Activated T-cell treated with anti-CD3 and anti-CD28 coated beads, Interleukin-2, amount 50 U/mL, for 72 hours (primary cell): ENCODE measurements at places on chromosomes 13 and 19.
A peak's percentile ranks its signal among the peaks of the same experiment; 100 is the strongest.

DNA sequence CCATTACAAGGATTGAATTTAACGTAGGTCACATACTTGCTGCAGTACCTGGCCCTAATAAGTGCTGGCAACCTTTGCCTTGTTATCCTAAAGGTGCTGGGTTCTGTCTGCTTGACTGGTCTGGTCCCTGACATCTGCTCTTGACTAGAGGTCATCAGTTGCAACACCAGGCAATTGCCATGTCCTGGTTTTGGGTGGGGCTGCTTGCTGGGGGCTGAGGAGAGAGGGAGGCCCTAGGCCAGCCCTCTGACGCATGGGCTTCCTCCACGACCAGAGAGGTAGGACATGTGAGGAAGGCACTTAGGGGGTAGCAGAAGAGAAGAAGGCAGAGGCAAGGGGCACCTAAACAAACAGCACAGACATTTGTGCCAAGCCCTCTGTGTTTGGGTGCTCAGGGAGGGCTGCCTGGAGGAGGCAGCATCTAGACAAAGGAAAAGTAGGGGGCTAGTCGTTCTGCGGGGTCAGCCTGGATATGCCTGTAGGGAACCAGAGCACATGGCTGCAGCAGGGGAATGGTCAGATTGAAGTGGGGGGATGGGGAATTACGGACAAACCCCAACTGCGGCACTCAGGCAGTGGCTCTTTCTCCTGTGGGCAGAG, 21.7 kb downstream of the VSTM2B start:
- H3K36me3 ChIP-seq: no peaks in the 10 kb centered on the region
- DNase-seq: no peak
- H3K27ac ChIP-seq: peak overlapping the region; percentile 30
- no peak overlapping the region for H3K4me3 ChIP-seq
- peaks cover 27% of the 10 kb centered on the region for H3K27me3 ChIP-seq

DNA sequence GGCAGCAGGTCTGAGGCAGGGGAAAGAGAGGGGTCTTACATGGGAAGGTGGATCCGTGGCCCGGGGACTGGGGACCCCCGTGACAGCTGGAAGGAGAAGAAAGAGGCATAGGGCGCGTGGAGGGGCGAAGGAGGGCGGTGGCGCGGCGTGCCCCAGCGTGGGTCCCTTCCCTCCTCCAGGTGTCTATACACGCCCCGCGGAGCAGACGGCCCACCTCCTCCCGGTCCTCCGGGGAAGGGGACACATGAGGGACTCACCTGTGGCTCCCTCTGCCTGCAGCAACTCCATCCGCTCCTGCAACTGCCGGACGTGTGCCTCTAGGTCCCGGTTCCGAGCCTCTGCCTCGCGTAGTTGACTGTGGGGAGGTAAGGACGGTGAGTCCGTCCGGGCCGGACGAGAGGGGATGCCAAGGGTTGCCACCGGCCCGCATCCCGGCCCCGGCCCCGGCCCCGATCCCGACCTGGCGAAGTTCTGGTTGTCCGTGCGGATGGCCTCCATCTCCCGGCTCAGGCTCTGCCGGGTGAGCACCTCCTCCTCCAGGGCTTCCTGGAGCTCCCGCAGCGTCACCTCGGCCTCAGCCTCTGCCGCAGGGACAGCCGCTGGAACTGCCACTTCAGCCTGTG, 2.4 kb upstream of the SIX5 start:
- H3K27me3 ChIP-seq: peaks cover 4% of the 10 kb centered on the region
- H3K36me3 ChIP-seq: no peaks in the 10 kb centered on the region
- peaks cover 5% of the 10 kb centered on the region for H3K4me1 ChIP-seq
- H3K4me3 ChIP-seq: no peak overlapping the region
- no peak for DNase-seq

DNA sequence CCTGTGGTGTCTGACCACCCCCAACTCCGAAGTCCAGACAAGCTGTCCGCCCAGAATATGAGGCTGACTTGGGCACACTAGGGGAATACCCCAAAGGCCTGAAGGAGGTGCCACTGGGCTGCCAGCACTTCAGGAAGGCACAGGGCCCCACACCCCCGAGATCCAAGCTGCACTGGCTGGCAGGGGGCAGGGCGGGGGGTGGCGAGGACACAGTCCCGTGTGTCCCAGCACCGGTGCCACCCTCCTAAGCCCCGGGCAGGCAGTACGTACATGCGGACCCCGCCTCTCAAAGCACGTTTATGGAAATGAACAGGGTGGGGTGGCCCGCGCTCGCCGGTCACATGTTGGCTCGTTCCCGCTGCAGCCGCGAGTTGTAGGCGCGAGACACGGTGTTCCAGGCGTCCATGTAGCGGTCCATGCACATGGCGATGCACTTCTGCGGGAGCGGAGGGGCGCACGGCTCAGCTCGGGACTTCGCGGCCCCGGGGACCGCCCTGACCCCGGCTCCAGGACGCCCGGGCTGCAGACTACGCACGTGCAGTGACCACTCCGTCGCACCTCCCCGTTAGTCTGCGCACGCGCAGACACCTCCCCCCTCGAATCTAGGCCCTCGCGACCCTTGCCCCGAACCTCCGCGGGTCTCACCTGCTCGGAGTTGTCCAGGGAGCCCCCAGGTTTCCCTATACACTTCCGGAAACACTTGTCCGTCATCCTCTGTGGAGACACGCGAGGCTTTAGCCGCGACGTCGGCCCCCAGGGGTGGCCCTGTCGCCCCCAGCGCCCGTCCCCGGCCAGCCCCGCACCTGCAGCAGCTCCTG, 566 bp downstream of the TIMM13 start:
- peak overlapping the region; percentile 95 for H3K27ac ChIP-seq
- peak; percentile 38 for DNase-seq
- peaks cover 14% of the 10 kb centered on the region for H3K4me1 ChIP-seq
- peak overlapping the region; percentile 93 for H3K4me3 ChIP-seq
- H3K36me3 ChIP-seq: peaks cover 1% of the 10 kb centered on the region
- no peaks in the 10 kb centered on the region for H3K27me3 ChIP-seq

DNA sequence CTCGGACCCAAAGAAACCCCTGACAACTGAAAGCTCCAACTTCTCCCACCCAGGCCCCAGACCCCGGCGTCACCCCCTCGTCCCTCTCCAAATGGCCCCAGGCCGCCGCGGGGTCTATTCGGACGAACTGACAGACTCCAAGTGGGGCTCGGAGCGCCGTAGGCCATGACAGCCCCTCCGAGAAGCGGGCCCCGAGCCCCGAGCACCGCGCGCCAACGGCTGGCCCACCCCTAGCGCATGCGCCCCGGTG, 360 bp downstream of the DDX39A start:
- H3K4me1 ChIP-seq: peaks cover 28% of the 10 kb centered on the region
- peak overlapping the region; percentile 85 for H3K4me3 ChIP-seq
- peak; percentile 90 for DNase-seq
- peak overlapping the region; percentile 97 for H3K27ac ChIP-seq

- H3K4me1 ChIP-seq: peaks cover 26% of the 10 kb centered on the region
- no peak overlapping the region for H3K4me3 ChIP-seq
- DNase-seq: no peak
- peak overlapping the region; percentile 38 for H3K27ac ChIP-seq
- H3K27me3 ChIP-seq: no peaks in the 10 kb centered on the region
Measured at GRCh38 chr13:24605923-24606372, 74.3 kb upstream of the ATP12A start.

DNA sequence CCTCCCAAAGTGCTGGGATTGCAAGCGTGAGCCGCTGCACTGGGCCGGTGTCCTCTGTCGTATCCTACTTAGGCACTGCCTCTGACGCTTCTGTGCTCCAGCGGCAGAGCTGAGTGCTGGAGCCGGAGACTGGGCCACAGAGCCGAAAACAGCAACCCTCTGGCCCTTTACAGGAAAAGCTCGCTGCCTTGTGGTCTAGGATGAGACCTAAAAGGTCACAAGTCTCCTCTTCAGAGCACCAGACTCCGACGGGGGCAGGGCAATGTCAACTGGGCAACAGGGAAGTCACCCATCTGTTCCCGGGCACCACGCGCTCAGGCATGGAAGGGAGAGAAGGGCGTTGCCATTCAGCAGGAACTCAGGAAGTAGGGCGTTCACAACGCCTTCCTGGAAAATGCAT, 91.7 kb downstream of the GADD45B start:
- H3K36me3 ChIP-seq: peaks cover 1% of the 10 kb centered on the region
- no peak overlapping the region for H3K27ac ChIP-seq
- H3K27me3 ChIP-seq: no peaks in the 10 kb centered on the region
- H3K4me3 ChIP-seq: no peak overlapping the region

DNA sequence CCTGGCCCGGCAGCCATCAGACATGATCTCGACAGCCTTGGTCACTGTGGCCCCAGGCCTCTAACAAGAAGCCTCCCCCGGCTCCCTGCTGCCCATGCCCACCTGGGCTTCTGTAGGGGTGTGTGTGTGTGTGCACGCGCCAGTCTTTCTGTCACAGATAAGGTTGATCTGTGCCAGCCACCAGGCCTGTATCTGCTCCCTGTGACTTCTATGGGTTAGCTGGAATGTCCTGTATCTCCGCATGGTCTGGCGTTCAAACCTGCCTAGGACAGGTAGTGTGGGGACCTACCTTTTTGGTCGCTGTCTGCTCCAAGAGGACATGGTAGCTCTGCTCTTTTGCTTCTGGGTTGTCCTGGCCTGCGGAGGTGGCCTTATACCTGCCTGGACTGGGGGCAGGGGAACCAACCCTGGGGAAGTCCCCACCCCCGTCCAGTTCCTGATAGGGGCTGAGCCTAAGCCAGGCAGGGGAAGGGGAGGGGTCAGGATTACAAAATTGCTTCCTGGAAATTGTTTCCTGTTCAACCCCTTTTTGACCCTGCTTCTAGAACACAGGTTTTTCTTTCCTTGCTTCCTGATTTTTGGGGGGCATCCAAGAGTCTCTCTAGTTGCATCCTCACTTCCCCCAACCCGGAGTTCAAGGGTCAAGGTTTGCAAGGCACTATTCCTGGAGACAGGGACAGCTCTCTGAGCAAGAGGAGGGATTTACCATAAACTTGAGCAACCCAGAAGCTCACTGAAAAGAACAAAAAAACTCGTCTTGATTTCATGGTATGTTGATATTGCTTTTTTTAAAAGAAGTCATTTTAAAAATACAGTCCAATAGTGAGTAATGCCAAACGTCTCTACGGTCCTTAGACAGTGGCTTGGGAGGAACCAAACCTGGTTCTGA, at the start of gene LRG1:
TSS of gene LRG1 (minus strand) at position 344 of the 889 bp plus-strand sequence. CDS start at position 321, 23 bp downstream.
- H3K4me1 ChIP-seq: peaks cover 22% of the 10 kb centered on the region
- H3K27me3 ChIP-seq: peaks cover 6% of the 10 kb centered on the region
- H3K27ac ChIP-seq: peak within 1 kb of the TSS; percentile 45

DNA sequence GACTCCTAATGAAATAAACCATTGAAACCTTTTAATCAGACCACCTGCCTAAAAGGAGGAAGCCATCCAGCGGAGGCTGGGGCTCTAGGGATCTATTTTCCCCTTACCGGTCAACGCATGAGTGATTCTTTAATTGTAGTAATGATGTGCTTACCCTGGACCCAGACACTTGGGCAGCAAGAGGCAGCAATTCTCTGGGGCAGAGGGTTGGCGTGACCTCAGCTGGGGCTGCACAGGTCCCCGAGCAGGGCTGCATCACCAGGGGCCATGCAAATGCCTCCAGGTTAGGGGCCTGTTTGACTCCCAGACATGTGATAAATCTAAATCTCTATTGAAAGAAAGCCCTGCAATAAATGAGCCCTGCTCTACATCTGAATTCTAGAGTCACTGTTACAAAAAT, 194.2 kb upstream of the TSHZ3 start:
- H3K36me3 ChIP-seq: peaks cover 2% of the 10 kb centered on the region
- H3K27ac ChIP-seq: no peak overlapping the region
- DNase-seq: no peak
- no peak overlapping the region for H3K4me3 ChIP-seq
- H3K27me3 ChIP-seq: peaks cover 12% of the 10 kb centered on the region

GRCh38 chr13:21137696-21138095, 38.7 kb downstream of the SKA3 start:
- no peak for DNase-seq
- no peak overlapping the region for H3K4me3 ChIP-seq
- H3K27me3 ChIP-seq: no peaks in the 10 kb centered on the region

DNA sequence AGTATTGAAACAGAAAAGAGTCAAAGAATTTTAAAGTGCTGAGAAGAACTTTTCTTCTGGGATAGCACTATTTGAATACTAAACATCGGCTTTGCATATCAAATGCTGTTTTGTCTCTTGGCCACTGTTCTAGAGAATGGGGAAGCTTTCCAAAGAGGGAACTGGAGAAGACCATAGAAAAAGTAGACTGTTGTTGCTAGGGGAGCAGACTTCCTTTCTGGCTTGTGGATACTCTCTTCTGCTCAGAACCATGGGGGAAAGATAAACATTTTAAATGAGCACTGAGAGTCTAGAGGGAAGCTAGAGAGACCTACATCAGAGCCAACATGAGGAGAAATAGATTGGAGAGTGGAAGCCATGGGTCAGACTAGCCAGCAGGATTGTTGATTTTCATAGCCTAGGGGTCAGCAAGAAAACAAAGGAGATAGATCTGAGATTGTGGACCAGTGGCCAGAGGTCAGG, 315.7 kb downstream of the KCTD12 start:
- H3K4me1 ChIP-seq: no peaks in the 10 kb centered on the region
- no peaks in the 10 kb centered on the region for H3K36me3 ChIP-seq
- H3K4me3 ChIP-seq: no peak overlapping the region
- no peak for DNase-seq
- no peaks in the 10 kb centered on the region for H3K27me3 ChIP-seq
